ENCODE measurements at places on chromosomes 5 and 9.

DNA sequence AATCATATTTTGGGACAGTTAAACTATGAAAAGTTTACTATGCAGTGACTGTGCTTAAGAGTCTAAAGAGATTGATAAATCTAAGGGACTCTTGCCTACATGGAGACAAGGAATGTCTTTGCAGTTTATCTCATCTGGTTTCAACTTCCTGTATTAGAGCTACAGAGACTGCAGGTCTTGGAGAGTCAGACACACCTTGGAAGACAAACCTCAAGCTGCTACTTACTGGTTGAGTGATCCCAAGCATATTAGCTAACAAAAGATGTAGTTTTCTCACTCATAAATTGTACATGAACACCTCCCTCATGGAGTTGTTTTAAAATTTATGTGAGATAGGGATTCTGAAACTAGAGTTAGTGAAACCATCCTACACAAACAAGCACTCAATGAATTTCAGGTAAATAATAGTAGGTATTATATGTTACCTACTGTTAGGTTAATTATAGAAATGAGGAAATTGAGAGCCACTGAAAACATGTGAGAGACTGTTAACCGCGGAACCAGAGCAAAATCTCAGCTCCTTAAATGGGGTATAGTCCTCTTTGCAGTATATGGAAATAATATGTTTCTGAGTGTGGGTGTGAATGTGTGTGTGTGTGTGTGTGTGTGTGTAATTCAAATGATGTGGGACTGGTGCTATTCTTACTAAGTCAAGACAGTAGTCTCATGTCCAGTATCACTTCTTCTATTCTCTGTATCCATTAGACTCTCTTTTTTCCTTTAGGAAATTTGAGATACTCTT lies 752.1 kb downstream of the DTWD2 start:
- no peak for DNase-seq

DNA sequence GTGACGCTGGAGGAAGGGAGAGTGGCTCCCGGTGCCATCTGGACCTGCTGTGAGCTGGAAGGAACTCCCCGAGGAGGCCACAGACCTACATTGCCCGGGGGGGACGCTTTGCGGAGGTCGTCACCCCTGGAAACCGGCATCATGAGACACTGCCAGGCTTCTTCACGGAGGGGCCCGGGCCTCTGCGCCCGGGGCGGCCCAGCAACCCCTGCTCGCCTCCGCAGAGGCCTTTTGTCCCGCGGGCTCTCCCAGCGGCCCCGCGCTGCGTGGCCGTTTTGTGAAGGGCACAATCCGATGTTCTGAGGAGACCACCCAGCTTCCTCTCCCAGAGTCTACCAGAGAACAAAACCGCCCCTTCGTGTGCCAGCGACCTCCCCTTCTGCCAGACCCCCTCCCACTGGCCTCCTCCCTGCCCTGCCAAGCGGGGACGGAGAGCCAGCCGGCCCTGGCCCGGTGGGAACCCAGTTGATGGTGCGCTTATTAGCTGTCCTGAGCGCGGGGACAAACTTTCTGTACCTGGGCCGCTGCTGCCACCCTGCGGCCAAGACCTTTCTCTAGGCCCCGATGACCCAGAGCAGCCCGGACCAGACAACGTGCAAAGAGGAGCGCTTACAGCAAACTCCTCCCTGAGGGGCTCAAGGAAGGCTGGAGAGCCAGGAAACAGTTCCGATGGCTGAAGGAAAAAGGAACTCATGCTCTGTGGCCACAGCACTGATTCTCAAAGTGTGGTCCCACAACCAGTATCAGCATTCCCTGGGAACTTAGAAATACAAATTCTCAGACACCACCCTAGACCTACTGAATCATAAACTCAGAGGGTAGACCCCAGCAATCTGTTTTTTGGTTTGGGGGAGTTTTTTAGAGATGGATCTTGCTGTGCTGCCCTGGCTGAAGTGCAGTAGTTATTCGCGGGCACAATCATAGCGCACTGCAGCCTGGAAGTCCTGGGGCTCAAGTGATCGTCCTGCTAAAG lies 86.7 kb downstream of the SLC1A3 start:
- DNase-seq = peak; percentile 70

DNA sequence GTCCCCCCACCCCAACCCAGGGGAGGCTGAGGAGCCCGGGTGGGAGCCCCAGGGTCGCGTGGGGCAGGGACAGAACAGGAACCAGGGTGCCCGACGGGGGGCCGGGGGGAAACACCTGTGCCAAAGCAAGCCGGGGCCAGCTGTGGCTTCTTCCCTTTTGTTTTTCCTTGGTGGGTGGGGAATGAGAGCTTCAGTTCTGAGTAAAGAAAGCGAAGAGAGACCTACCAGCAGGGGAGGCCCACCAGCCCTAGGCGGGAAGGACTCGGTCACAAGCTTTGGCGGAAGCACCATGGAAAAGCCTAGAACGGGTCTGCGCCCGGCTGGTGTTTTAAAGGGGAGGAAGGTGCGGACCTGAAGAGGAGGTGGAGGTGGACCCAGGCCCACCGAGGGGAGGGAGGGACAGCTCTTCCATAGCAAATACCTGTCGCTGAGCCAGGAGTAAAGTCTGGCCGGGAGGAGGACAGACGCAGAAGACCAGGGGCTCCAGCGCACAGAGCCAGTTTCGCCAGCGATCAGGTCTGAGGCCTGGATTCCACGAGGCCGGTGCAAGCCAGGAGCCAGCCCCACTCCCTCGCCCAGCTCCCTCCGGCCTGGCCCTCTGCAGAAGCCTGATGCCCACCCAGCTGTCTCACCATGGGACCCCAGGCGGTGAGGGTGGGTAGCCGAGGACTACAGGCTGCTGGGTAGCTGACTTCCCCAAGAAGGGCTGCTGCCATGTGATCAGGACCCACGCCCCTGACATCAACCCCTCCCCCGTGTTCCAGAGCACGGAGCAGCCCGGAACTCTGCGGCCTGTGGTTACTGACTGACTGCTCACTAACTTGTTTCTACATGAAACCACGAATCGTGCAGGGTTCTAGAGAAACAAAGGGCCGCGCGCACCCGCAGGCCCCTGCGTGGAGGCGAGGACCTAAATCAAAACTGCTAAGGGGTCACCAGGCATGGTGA lies 849 bp upstream of the MGAT1 start:
- peak; percentile 38 for DNase-seq

GRCh38 chr9:78326564-78326963 lies 29.6 kb downstream of the PSAT1 start:
- DNase-seq = no peak

DNA sequence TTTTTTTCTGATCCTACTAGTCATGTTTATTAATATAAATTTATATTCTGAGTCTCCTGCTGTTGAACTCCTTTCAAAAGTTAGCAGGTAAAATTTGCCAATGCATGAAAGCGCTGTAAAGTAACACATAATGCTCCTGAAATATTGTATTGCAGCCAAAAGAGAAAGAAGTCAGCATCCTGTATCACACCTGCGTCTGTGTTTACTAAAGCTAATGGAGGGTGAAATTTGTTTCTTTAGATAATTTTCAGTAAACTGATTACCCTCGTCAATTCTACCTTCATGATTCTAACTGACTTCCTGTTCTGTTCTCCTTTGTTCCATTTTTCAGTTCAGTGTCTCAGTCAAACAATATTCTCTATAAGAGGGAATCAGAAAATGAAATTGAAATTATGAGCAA lies 415.4 kb downstream of the CDH9 start:
- DNase-seq = no peak

- peak; percentile 30 for DNase-seq
These were observed 57.3 kb upstream of the C6 start for GRCh38 chr5:41270423-41271251.

DNA sequence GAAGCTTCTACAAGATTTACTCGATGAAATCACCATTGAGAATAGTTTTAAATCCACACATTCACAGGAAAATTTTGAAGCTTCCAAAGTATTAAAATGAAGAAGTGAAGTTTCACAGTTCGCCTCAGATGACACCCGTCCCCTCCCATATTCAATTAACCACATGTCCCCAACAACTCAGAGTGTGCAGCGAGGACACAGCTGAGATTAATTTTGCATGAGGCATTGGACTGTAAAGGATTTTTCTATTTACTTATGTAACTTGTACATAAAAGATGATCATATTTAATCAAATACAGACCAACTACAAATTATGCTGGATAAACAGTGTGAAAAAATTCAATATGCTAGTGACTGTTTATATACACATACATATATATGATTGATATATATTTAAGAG lies 84.7 kb upstream of the OLFM1 start:
- DNase-seq = no peak

- DNase-seq = no peak
These were observed 158.6 kb upstream of the PPP1R26 start for GRCh38 chr9:135320943-135321342.

DNA sequence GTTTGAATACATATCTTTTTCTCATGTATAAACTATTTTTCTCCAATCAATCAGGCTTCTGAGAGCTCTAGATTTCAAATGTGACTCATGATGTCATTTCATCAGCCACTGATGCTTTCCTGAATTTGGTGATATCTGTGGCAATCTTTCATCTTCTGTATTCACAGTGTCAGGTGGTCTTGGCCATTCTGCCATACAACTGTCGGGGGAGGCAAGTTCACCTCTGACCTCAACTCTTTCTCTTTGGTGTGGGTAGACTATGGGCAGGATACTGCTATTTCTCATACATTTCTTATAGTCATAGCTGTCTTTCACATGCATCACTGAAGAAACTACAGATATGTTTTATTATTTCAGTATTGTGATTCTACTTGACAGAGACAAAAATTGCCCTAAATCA lies 414.1 kb upstream of the MEF2C start:
- DNase-seq = no peak

- DNase-seq = no peak
These were observed 33.9 kb downstream of the RAD23B start for GRCh38 chr9:107316795-107317661.

DNA sequence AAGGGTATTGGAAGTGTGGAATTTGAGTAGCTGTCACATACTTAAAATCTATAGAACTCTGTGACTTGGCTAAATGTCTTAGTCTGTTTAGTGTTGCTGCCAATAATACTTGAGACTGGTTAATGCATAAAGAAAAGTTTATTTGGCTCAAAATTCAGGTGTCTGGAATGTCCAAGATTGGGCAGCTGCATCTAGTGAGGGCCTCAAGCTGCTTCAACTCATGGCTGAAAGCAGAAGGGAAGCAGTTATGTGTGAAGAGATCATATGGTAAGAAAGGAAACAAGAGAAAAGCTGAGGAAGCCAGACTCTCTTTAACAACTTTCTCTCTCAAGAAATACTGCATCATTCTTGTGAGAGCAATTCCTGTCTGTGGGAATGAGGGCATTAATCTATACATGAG lies 1043.3 kb upstream of the CDH6 start:
- DNase-seq = no peak

- no peak for DNase-seq
These were observed 34.4 kb downstream of the GLRA1 start for GRCh38 chr5:151890299-151890698.

DNA sequence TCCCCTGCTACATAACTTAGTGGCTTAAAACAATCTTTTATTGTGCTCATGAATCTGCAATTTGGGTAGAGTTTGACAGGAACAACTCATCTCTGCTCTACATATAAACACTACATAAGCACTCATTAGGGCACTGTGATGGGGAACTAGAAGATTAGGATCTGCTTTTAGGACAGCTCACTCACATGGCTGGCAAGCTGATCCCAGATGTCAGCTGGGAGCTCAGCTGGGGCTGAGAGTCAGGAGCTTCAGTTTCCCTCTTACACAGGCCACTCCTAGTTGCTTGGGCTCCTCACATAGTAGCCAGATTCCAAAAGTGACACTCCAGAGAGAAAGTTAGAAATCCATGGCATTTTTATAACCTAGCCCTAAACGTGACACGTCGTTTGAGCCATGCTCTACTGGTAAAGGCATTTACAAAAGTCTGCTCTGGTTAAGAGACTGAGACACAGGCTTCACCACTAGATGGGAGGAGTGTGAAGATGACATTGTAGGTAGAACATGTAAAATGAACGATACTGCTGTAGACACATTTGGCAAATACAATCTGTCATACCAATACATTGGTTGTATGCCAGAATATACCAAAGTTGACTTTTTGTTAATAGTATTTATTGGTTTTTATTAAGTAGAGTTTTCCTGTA lies 23.6 kb downstream of the SCAI start:
- no peak for DNase-seq

DNA sequence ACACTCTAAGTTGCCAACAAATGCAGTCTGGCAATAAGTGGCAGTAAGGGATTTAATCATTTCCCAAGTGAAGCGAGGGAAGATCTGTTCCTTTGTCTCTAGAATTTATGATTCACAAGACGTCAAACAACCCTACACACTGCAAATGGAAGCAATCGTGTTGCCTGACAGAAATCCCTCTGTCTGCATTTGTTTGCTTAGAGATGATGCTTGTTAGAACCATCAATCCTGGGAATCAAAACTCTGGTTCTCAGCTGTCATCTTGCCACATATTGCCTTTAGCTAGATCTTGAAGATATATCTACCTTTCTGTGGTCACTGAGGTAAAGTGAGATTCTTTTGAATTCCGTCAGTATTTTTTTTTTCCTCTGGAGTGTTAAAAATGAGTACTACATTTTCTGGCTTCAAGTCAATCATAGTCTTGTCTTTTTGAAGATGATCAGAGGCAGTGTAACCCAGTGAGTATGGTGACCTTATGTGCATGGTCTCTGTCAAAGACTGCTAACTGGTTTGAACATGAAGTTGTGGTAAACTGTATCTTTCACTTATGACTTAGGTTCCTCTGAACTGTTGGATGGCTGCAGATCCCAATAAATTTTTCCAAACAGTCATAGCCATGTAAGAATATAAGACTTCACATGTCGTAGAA lies 106.4 kb upstream of the STARD4 start:
- DNase-seq = no peak

GRCh38 chr9:69204849-69205248 lies 30.8 kb downstream of the TJP2 start:
- peak; percentile 21 for DNase-seq

DNA sequence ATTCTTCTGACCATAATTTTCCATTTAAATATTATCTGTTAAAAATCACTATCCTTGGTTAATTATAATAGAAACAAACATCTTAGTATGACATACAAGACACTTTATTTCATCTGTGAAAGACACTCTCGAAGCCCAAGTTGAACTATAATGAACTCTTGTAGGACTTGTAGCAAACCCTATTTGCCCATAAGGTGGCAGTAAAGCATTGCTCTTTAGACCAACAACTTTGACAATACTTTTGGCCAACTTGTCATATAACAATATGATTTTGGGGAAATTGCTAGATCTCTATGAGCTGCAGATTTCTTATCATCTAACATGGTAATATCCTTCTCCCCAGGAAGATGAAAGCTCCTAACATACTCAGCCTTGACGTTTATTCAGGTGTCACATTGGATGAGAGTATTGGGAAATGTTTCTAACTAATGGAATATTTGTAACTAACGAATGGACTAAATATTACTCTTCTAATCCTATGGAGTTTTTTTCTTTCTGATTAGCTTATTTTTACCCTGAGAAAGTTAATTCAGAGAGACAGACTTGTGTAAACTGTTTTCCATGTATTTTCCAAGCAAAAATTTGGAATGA lies 11.0 kb downstream of the SPINK14 start:
- no peak for DNase-seq

All from MG63 (cell line).